ENCODE measurements at places on chromosomes 6 and 20.

GRCh38 chr6:113923526-113923925, 47.4 kb downstream of the HDAC2 start:
- no peak for DNase-seq

GRCh38 chr6:41697861-41698781, 37.3 kb downstream of the TFEB start:
- DNase-seq = no peak

DNA sequence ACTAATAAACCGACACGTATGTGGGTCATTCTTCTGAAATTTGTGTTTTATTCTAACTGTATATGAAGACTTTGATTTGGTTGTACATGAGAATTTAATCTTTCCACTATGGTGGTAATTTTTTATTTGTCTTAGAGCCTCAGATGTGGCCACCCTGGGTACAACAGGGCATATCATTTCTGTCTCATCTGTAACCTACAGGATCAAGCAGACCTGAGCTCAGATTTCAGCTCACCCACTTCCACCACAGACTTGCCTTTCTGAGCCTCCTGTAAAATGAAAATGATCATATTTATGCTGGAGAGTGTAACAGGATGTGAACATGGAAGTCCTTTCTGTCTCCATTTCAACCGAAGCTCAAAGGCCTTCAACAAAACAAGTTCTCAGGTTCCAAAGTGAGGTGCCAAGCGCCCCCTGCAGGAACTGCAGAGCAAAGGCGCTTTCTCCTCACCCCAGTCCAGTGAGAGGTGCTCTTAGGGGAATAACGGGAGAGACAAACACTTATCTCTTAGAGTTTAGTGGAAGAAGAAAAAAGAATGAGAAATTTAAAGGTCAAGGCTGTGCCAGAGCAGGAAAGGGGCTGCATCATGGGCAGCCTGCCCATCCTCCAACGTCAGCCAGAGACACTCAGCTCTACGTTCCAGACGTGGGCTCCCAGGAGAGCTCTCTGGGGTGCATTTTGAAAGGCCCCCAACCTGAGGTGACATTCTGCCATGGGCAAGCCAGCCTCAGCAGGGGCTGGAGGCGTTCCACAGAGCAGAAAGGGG, 23.0 kb upstream of the CD24 start:
- peak; percentile 39 for DNase-seq

GRCh38 chr20:6108330-6108729, 14.5 kb downstream of the FERMT1 start:
- DNase-seq = no peak

DNA sequence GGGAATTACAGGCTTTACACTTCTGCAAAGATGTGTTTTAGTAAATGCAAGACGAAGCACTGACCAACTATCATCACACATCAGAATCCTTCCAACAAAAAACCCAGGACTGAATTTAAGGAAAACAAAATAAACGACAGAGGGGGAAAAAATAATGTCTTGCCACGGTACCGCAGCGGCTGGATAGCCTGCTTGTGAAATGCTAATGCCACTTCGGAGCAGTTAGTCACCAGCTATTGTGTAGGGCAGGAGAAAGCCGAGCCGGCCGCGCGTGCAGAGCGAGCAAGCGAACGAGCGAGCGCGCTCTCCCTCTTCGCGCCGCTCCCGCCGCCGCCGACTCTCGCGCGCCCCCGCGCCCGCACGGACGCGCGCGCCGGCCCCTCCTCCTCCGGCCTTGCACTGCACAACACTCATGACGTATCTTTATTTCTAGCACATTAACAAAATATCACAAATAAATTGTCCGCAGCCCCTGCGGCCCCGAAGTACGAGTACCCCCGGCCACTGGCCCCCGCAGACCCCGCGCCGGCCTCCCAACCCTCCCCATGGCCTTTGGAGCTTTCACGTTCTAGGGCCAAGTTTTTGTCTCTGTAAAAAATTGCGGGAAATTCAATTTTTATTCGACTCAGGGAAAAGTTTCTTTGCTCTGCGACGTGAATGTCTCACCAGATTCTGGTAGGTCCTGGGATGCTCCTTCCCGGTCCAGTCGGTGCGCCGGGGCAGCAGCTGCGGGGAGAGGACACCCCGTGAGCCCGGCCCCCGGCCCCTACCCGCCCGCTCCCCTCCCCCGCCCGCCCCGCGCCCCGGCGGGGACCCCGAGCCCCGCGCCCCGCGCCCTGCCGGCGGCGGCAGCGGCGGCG, 1.0 kb downstream of the PHIP start:
- DNase-seq = peak; percentile 58

GRCh38 chr6:11586117-11586516, 48.6 kb downstream of the TMEM170B start:
- no peak for DNase-seq

DNA sequence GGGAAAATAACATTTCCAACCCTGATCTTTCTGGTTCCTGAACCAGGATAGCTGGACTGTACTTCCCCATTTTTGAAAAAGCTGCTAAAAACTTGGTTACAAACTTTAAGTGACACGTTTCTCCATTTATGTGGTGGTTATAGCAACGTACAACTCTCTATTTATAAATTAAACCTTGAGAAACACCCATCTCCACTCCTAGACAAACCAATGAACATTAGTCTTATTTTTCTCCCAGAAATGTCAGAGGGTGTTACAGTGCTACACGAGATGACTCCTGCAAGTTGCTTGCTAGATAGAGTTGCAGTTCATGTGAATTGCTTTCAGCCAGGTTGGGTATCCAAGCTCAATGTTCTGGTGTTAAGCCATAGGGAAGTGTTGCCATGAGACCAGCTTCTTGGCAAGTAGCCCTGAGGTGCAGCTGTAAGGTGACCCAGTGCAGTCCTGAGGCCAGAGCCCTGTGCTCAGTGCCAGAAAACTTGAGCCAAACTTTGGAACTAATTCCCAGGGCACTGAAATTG, 51.3 kb upstream of the REV3L start:
- DNase-seq = no peak

DNA sequence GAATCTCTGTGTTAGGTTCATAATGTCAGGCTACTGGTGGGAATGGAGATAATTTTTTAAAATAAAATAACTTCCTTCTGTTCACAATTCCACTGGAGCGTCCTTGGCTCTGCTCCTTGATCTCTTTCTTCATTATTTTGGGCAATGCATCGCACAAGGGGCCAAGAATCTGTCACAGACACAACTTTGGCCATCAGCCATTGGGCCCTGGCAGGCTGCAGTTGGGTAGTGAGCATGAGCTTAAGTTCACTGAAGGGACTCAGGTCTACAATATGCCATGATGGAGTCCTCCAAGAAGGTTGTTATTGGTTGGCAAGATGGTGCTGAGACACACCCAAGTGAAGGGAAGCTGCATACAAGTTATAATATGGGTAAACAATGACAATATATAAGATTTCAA, 40.0 kb downstream of the CYP39A1 start:
- DNase-seq = no peak

DNA sequence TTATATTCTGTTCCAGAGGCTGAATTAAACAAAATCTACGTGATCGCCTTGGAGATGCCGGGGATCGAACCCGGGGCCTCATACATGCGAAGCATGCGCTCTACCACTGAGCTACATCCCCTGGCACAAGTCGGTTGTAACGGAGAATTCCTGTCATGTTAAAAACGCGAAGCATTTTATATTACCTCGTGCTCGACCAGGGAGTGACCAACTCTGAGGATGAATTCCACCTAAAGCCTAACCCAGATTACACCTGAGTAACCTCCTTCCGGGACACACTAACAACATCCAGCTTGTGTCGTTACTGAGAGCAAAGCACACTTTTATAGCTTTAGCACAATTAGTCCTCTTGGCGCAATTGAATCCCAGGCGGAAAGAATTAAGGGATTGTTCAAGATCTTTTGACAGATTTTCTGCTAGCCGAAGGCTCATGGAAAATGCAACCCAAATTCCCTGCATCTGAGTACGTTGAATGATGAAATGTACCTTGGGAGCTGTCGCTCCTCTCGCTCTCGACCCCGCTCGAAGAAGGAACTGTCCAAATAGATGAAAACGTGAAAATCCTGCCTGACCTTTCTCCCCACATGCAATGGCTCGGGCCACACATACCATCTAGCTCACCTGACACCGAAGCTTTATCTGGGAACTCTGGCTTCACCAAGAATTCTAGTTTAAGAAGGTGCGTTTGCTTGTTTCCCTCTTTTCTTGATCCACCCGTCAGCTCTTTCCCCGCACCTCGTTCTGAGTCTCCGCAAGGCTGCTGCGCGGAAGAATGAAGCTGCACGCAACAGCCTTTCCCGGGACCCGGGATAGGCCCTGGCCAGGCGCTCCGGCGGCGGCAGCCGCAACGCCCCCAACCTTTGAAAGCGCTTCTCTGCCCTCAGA, 148.3 kb downstream of the GPX5 start:
- DNase-seq = no peak

DNA sequence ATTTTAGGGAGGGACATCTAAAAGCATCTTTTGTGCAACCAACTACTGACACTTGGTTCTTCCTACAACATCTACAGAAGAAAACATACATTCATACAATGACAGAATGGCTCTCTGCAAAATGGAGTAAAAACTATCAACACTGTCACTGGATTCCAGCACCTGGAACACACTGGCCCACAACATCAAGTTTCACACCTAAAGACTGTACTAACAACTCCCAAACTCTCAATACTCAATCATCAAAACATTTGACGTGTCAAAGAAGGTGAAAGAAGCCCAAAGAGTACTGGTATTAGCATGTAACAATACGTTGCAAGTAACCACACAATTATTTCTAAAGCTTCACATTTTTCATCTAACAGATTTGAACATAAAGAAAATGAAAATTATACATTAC, 2.1 kb downstream of the CPNE1 start:
- no peak for DNase-seq
